ENCODE measurements at places on chromosomes 7 and 10.
A peak's percentile ranks its signal among the peaks of the same experiment; 100 is the strongest.

DNA sequence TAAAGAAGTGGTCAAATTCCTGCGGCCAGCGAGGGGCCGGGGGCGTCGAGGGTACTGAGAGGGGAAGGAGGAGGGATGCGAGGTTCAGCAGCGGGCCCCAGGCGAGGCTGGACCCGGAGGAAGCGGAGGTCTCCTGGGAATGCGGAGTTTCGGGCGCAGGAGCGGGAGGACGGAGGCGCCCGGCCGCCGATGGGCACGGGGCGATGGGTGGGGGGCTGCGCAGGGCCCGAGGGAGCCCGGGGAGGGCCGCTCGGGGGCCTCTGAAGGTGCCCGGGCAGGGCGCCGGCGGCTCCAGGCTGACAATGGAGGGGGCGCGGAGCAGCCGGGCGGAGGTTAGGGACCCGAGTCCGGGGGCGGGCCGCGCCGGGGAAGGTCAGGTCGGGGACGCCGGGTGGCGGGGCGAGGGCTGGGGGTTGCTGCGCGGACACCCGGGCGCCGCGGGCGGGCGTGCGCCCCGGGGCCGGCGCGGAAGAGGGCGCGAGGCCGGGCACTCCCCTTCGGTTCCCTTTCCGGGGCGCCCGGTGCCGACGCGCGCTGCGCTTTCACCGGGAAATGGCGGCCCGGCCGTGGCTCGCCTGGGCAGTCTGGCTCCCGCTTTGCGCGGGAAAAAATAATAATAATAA is 683 bp downstream of the MACROH2A2 start:
- DNase-seq: no peak

DNA sequence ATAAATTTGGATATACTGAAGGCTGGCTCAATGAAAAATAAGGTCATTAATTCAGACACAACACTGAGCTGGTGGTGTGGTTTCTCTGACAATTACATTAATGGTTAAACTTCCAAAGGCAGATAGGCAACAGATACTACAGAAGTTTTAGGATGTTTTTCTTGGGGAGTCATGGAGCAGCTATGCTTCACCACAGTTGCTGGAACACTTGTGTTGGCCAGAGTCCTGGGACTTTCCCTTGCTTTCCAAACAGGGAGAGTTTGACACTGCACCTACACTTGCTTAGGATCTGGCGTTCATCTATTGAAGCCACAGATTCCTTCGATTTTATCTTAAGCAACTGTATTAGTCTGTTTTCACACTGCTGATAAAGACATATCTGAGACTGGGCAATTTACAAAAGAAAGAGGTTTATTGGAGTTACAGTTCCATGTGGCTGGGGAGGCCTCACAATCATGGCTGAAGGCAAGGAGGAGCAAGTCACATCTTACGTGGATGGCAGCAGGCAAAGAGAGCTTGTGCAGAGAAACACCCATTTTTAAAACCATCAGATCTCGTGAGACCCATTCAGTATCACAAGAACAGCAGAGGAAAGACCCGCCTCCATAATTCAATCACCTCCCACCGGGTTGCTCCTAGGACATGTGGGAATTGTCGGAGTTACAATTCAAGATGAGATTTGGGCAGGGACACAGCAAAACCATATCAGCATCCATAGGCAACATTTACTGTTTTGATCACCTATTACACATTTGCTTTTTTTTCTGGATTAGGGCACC is 27.8 kb upstream of the TMEM178B start:
- no peak for DNase-seq

DNA sequence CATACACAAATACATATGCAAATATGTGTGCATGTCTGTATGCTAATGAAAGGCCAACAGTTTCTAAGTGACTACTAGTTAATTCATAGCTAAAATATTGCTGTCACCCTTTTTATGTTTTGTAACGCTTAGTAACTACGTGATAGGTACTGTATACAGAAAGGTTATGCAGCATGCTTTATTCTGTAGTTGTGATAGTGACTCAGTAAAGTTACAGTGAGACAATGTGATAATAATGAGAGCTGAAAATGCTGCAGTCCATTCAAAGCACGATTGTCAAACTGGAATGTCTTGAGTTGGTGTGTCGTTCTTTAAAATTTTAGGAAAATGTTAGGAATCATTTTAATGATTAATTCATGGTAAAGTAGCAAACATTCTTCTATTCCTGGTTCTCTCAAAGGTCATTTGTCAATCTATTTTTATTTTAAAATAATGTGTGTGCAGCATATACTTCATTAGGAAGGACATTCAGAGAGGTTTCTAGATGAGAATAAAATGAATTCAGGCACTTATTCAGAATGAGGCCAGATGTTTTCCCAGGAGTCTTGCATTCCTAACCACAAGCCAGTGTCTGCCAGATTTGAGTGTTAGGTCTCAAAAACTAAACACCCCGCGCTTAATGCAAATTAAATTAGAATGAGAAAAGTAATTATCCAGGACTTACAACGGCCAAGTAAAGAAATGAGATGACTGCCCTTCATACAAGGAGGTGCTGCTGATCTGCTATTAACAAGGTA is 408.8 kb upstream of the FZD8 start:
- no peak for DNase-seq

- no peak for DNase-seq
Observed at GRCh38 chr7:76057813-76058145, 9.9 kb downstream of the MDH2 start.

- no peak for DNase-seq
Observed at GRCh38 chr7:106767078-106767477, 98.0 kb upstream of the PIK3CG start.

GRCh38 chr7:85186521-85187241 is at the start of gene SEMA3D:
Gene SEMA3D, minus strand, starts transcription at chr7:85187056. Its CDS starts 65,165 bp downstream, at chr7:85121891.
- DNase-seq: peak; percentile 50

DNA sequence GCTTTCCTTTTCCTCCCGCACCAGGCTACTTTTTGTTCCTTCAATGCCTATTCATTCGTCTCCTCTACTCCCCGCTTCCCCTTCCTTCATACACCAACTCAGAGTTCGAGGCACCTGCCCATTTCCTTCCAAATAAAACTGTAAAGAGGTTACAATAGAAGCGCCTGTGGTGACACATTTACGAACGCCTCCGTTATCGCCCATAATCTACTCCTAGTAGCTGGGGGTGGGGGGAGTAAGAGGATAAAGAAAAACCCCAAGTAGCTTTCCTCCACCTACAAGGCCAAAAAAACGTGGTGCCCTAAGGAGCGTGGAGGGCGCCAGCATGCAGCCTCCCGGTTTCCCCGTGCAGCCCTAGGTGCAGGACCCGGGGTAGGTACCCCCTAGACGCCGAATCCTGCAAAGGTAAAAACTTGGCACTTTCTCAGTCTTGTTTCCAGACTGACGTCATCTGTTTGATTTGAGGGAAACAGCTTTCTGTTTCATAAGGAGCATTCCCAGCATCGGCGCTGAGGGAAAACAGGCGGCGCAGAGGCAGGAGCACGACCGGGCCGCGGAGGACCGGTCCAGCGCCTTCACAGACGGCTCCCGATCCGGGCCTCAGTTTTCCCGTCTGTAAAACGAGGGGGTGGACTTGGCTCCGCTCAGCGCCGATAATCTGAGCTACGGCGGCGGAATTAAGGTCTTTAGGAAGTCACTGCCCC is 922 bp downstream of the PPA1 start:
- no peak for DNase-seq

GRCh38 chr10:110535958-110536891 is 31.3 kb upstream of the SMC3 start:
- no peak for DNase-seq

DNA sequence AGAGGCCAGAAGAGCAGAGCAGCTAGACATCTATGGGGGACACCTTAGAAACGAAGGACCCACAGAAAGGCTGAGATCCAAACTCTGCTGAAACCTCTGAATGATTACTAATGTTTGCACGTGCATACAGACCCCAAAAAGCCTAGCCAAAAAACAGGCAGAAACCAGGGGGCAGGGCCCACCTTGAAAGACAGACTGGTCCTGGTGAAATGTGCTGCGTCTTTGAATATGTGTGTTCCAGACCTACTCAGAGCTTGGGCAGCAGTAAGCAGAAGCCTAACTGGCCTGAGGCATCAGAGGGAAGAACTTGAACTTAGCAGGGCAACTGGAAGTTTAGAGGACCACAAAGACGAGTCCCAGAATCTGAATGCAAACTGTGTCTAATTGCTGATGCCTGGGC is 251.8 kb downstream of the TEX36 start:
- no peak for DNase-seq

DNA sequence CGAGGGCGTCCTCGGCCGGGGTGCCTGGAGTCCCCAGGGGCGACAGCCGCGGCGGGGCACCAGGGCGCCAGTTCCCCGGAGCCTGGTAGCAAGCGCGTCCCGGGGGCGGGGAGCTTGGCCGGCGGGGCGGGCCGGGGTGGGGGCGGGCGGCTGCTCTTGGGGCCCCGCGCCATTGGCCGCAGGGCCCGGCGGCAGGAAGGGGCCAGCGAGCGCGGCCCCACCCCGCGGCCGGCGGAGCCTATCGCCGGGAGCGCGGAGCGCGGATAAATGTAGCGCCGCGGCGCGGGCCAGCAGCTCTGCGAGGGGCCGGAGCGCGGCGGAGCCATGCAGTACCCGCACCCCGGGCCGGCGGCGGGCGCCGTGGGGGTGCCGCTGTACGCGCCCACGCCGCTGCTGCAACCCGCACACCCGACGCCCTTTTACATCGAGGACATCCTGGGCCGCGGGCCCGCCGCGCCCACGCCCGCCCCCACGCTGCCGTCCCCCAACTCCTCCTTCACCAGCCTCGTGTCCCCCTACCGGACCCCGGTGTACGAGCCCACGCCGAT is at the start of gene HHEX:
HHEX (plus strand) TSS at position 293 of the 548 bp plus-strand sequence; CDS start at position 325, 32 bp downstream.
- DNase-seq: no peak

GRCh38 chr10:5413012-5413938 is 918 bp downstream of the NET1 start:
- no peak for DNase-seq

DNA sequence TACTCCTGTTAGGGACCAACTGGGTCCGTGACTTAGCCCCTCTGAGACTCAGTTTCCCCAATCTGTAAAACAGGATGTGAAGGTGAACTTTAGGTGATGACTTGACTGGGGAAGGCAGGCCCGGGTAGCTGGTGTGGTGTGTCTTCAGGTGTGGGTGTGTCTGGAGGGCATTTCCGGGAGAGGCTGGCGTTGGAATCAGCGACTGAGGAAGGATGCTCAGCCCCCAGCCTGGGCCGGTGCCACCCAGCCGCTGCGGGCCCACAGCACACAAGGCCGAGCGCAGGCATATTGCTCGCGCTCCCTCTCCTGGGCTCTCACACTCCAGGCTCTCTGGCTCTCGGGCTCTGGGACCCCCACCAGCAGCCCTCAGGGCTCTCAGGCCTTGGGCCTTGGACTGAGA is 31.7 kb upstream of the CNPY1 start:
- DNase-seq: no peak

GRCh38 chr10:19195698-19196097 is 147.1 kb downstream of the MALRD1 start:
- no peak for DNase-seq

GRCh38 chr10:86110156-86110786 is 256.3 kb downstream of the GRID1 start:
- DNase-seq: no peak

GRCh38 chr7:45193828-45194227 is 36.2 kb downstream of the RAMP3 start:
- no peak for DNase-seq

DNA sequence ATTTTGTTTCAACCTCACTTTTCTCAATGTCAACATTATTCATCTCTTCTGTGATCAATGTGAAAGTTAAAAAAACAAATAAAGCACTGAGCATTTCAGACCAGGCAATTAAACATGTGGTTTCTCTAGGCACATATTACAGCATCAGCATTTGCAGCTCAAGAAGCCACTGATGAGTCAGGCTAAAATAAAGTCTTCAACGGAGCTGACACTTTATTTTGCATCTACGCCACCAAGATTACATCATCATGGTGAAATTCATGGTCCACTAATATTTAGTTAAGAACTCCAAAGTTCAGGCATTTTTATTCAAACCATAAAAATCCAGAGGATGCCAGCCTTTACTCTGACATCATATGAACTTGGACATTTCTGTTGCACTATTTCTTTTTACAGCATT is 33.0 kb downstream of the MAGI2 start:
- DNase-seq: no peak

DNA sequence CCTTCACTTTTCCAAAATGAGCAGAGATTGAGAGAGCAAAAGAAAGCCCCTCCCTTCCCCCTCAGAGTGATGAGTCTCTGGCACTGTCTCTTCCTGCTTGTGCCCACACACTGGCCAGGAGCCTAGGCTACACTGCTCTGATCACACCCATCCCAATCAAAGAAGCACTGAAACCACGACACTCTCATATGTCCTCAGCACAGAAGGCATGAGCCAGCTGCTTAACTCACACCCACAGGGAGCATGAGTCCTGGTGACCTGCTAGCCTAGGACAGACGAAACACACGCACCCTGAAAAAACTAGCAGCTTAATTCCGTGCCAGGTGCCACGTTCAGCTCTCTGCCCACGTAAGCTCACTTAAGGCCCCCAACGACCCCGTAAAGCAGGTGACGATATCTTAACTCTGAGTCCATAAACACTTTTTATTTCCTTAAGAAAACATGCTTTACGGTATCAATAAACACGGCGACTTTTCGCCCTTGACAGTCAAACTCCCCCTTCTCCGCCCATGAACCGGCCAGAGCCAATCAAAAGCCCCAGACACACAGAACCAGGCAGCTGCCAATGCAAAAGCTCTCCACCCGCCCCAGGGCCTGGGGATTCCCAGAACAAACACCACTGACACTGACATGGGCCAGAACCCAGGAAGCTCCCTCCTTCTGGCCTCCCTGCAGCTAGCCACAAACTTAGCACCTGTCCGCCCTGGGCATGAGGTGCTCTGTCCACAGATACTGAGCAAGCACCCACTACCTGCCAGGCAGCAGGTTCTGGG is 69.0 kb downstream of the TNRC18 start:
- DNase-seq: no peak

- no peak for DNase-seq
Observed at GRCh38 chr7:44454348-44454747, 36.1 kb downstream of the NUDCD3 start.

GRCh38 chr7:33400214-33400538 is 270.8 kb downstream of the BBS9 start:
- no peak for DNase-seq

GRCh38 chr10:13924040-13924725 is 337.4 kb downstream of the PRPF18 start:
- no peak for DNase-seq

DNA sequence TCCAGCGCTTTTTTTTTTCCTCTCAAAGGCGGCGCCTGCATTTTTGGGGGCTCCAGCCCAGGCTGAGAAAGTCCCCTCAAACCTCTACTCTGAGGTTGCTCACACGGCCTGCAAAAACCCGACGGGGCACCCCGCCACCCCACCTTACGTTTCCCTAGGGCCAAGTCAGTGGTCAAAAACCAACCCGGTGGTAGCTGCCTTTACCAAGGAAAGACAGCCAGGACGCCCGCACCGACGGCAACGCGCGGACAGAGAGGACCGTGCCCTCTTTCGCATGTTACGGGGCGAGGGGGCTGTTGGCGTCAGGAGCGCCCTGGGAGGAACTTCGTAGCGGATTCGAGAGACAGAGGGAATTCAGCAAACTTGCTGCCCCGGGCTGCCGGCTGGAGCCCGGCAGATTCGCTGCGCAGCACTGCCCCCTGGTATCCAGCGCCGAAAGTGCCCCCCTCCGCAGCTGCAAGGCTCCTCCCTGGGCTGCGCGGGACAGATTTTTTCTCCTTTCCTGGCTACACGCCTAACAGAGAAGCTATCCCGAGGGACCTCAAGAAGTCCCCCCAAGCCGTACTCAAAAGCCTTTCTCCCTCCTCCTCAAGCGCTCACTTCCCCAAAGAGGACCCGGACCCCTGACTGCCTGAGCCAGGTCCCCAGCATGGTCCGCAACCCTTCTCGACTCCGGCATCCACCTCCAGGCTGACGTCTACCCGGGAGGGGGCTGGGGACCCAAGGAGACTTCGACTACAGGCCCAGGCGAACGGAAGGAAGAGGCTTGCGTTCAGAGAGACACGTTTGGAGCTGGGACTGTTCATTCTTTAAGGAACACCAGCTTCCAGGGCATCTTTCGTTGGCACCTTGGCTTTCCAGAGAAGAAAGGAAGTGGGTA is 27.7 kb upstream of the VAX1 start:
- peak; percentile 21 for DNase-seq

Data from amygdala (tissue), 56 donors.